ENCODE measurements at places on chromosomes 5 and 9.

- no peak for DNase-seq
Measured at GRCh38 chr9:33823801-33824200, 6.8 kb downstream of the UBE2R2 start.

- DNase-seq, result no peak
Measured at GRCh38 chr5:101605700-101606099, 690.4 kb downstream of the SLCO4C1 start.

DNA sequence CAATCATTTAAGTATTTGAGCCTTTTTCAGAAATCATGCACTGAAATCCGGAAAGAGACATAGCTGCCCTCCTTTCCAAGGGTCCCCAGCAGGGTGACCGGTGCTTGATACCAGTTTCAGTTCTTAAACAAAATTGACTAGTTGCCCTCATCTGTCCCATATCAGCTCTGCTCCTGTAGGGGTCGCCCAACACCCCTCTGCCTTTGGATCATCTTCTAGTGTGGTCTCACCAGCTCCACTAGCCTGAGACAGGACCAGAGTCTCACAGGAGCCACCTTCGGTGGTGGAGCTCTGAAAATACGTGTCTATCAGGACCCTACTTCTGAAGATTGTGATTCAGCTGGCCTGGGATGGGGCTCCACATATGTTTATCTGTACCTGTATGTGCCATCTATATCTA, 428.2 kb downstream of the ENC1 start:
- DNase-seq, result no peak

DNA sequence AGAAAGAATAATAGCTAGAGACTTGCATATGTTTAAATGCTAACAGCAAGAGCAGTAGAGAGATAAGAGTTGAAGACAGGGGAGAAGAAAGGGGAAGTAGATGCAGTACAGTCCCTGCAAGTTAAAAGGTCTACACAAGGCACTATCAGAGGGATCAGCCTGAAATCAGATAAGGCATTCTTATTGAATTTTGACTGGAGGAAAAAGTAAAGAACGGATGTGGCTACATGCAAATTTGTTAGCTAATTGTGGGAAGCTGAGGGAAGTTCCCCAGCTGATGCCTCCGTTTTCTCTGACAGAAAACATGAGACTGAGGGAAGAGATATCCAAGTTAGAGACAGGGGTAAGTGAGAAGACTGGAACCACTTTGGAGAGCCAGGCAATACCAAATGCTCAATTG, 12.9 kb upstream of the RHOBTB3 start:
- no peak for DNase-seq

DNA sequence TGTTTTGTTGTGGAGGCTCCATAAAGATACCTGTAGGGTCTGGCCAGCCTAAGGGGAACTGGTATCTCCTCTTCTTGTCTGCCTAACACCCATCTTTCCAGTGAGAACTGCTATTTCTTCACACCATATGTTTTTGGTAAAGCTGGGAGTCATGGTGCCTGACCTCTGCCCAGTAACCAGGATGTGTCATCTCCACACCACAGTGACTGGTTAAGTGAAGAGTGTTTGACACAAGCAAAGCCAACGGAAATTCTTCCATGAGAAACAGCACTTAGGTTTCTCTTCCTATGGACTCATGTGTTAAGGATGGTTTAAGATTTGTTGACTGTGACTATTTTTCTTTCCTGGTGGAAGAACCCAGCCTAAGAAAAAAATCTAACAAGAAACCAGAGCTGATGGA, 111.5 kb downstream of the HTR4 start:
- no peak for DNase-seq

GRCh38 chr5:126359884-126360283, 63.3 kb upstream of the GRAMD2B start:
- no peak for DNase-seq

GRCh38 chr5:124650951-124651662, 95.3 kb downstream of the ZNF608 start:
- DNase-seq, result no peak

- DNase-seq, result no peak
Measured at GRCh38 chr9:97561501-97561900, 60.0 kb downstream of the TMOD1 start.

- no peak for DNase-seq
Measured at GRCh38 chr9:124197177-124198095, 60.3 kb upstream of the NEK6 start.

- no peak for DNase-seq
Measured at GRCh38 chr5:15074651-15075050, 203.1 kb upstream of the ANKH start.

DNA sequence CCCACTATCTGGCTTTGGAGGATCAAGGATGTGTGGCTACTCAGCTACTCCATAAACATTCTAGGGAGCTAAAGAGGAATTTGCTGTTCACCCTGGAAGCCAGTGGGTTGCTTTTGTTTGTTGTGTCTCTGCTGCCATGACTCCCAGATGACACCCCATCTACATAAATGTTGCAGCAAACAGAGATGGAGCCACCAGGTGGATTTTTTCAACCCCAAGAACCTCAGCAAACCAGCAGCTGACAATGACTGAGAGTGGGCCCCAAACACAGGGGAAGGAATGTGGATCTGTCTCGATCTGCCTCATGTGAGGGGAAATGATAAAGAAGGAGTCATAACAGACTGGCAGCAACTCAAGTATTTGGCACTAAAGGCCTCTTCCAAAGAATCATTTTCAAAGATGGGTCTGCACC, 132.7 kb upstream of the TNC start:
- DNase-seq, result no peak

DNA sequence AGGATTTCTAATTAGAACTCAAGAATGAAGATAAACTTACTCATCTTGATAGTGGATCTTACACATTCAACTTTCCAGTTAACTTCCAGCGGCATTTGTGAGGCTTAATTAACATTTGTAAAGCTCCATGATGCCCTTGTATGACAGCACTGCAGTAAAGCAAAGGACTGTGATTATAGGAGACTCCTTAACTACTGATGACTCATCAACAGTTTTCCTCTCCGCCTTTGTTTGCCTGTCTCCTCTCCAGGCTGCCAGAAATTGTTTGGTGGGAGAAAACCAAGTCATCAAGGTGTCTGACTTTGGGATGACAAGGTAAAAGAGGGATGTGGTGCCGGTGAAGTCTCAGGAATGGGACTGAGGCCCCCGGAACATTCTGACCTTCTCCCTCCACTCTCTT, 20.4 kb upstream of the CYFIP2 start:
- DNase-seq, result no peak

DNA sequence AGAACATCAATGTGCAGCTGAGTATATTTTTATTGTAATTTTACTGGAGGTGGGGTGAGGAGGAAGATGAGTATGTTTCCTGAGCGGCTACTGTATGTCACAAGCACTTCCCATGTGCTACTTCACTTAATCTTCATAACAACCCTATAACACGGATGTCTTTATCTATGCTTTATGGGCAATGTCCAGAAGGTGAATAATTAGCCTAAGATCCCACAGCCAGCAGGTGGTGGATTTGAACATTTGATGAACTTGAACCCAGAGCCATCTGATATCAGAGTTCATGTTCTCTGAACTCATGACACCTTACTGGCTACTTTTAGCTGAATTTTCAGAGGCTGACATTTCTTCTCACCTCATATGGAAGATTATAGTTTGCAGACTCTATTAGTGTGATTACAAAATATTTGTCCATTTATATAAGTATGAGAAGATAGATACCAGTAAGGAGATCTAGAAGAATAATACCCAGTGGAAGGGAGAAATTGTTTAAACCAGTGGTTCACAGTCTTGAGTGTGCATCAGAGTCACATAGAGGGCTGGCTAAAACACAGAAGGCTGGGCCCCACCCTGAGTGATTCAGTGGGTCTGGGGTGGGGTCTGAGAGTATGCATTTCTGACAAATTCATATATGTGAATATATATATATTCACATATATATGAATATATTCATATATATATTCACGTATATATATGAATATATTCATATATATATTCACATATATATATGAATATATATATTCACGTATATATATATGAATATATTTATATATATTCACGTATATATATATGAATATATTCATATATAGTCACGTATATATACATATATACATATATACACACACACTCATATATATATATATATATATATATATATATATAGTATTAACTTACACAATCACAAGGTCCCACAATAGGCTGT, 164.4 kb upstream of the NR3C1 start:
- no peak for DNase-seq

GRCh38 chr9:108191065-108191464, 664.7 kb downstream of the ACTL7B start:
- no peak for DNase-seq

GRCh38 chr5:150901446-150901845, 3.3 kb downstream of the ZNF300 start:
- no peak for DNase-seq

GRCh38 chr9:33620738-33621439, 96.8 kb downstream of the ANKRD18B start:
- DNase-seq, result no peak

DNA sequence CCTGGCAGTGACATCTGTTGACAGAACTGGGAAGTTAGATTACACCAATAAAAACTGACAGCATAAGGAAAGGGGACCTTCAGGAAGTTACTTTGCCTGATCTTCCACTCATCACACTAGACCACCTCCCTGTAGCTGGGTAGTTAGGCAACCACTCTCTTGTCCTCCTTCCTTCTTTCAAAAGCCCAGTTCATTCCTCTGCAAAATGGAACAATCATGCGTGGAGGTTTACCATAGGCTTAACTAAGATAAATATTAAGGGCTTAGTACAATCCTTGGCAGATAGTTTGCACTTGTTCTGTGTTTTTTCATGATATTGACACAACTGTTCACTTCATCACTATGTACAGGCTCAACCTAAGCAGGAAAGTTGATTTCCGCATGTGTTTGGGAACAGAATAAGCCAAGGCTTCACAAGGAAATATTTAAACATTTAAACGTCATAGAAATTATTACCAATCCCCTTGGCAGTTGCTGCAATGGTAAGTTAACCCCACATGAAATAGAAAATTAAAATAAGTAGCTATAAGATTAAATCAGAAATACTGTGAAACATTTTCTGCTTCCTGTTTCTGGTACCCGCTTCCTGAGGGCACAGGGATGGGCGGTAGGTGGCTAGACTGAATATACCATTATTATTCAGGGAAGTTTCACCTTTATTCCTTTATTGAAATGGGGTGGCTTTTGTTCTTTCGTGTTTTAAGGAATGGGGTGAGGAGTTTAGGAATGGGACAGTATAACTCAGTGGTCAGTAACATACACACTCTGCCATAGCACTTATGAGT, 9.9 kb upstream of the PTGER4 start:
- no peak for DNase-seq

DNA sequence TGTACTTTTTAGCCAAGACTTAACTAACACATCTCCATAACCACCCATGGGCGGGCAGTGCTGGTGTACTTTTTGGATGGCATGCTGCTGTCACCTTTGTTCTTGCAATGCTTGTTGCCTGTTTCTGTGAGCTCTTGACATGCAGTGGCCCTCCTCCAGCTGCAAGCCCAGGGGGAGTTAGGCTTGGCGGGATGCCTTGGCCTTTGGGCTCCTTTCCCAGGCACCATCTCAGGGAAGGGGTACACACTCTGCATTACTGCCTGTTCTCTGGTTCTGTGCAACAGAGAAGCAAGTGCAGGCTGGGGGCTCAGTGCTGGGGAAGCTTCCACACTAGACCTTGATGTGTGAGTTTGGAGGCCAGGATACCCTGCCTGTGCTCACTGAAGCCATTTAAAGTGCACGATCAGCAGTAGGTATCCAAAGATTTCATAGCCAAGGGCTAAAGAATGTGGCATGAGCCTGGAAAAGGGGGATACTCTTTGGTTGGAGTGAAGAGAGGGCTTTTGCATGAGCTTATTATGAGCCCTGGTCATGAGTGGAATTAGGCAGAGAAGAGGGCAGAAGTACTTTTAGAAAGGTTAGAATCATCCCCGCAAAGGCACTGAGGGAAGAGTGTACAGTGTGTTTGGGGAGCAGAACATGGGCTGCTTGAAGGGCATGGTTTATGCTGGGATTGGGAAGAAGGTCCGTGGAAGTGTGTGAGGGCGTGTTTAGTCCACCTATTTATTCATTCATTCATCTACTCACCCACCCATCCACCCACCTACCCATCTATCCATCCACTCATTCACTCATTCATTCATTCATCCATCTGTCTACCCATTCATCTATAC, 22.5 kb downstream of the PSAT1 start:
- DNase-seq, result no peak

DNA sequence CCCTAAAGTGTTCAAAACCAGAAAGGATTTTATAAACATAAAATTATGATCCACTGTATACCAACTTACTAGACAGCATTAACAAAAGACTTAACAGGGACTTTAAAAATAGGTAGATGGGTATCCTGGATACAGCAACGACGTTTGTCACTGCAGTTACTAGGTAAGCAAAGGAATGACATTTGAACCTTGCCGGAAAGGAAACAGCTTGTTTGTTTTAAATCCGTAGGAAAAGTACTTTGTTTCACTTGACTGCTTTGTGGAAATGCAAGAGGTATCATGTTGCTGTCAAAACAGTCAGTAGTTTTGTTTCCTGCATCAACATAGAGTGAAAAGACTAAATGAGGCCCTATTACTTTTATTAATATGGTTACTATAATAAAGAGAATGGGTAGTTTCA, 122.9 kb downstream of the CDC42SE2 start:
- no peak for DNase-seq

GRCh38 chr5:57566914-57567313, 84.3 kb upstream of the ACTBL2 start:
- no peak for DNase-seq

- DNase-seq, result no peak
Measured at GRCh38 chr9:76537150-76537646, 78.2 kb downstream of the GCNT1 start.

GRCh38 chr5:144092508-144092907, 78.0 kb downstream of the YIPF5 start:
- DNase-seq, result no peak

DNA sequence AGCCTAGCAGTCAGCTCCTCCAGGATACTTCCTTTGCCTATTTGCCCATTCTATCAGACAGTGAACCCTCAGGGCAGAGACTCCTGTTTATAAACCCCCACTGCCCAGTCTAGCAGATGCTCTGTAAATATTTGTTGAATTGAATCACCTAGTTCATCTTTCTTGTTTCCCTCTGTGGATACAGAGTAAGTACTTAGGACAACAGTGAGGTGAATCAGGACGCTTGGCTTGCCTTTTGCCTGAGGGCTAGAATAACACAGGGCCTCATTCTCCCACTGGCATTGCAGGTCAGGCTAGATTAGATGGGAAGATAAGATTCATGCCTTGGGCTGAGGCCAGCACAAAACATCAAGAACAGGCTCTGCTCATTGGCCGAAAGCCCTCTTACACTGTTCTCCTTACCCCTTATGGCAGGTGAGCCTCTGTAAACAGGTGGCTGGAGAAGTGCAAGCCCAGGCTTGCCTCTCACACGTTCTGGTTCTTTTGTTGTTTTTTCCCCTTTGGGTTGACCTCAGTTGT, 22.2 kb downstream of the TNFSF8 start:
- no peak for DNase-seq

- no peak for DNase-seq
Measured at GRCh38 chr9:74846766-74847165, 41.0 kb downstream of the TRPM6 start.

DNA sequence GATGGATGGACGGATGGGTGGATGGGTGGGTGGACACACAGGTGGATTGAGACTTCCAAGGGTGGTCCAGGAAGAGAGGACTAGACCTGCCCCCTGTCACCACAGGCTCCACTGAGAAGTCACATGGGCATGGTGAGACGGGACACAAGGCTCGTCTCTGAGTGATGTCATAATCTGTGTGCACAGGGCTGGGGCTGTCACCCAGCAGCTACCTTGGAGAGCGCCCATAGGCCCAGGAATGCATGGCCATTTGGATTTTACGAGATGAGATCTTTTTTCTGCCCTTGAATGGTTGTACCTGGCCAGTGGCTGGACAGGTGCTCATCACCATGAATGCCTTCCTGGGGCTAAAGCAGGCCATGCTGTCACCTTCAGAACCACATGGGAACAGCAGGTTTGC, 3.1 kb downstream of the OLFM1 start:
- DNase-seq, result no peak

All from D721Med (cell line).